ENCODE measurements at places on chromosomes 16 and 17.

DNA sequence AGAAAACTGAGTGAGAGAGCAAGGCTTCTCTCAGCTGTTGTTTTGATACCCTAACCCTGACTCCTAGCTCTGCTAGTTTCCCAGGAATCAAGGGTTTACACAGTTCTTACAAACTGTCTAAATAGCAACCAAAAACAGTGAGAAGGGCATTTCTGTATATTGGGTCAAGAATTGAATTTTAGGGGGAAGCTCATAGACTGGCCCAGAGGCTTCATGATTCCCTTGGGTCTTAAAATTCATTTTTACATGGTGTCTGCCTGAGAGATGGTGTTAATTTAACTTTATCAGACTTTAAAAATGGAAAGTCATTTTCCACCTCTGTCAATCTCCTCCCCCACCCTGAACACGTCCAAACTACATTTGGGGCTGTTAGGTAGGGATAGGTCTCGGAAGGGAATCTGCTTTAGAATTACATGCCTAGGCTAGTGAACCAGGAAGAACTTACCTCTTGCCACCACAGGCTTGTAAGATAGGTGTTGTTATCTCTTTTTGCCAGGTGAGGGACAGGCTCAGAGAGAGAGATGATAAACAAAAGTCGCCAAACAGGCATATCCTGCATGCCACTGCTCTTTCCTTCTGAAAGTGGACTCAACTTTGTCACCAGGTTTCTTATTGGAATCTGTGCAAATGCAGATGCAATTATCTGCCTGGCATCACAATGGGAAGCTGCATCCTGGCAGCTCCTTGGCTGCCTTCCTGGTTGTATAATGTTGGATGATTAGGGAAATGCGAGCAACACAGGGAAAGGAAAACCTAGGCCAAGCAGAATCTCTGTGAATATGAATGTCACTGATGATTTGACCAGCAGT, 3.1 kb downstream of the PHAF1 start:
- DNase-seq, result no peak

DNA sequence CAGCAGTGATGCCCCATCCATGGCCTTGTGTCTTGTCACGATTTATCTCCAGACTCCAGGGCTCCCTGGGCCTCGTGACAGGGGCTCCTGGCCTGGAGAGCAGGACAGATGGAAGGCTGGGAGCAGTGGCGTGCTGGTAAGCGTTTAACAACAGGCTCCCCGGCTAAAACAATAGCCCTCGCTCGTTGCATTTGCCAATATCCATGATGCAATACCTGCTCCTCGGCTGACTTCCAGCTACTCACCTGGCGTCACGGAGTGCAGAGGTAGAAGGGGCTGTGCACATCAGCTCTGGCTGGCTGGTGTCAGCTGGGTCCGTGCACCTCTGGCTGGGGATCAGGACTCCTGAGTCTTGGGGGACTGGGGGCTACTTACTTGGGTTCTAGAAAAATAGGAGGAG, 1.5 kb upstream of the BICDL2 start:
- no peak for DNase-seq

GRCh38 chr17:60049936-60050335, 28.8 kb downstream of the HEATR6 start:
- no peak for DNase-seq

DNA sequence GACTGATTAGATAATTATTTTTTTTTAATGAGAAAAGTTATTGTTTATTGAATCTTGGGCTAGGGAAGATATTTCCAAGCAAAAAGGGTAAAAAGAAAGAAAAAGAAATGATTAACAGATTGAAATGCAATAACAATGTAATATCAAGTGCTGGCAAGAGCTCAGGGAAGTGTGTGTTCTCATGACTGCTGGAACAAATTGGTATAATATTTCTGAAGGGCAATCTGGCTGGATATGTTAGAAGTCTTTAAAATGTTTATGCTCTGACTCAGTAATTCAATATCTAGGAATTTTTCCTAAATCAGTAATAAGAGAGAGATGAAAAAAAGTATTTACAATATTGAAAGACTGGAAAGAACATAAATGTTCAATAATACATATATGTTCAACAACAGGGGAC, 7.6 kb upstream of the ZNF624 start:
- no peak for DNase-seq

DNA sequence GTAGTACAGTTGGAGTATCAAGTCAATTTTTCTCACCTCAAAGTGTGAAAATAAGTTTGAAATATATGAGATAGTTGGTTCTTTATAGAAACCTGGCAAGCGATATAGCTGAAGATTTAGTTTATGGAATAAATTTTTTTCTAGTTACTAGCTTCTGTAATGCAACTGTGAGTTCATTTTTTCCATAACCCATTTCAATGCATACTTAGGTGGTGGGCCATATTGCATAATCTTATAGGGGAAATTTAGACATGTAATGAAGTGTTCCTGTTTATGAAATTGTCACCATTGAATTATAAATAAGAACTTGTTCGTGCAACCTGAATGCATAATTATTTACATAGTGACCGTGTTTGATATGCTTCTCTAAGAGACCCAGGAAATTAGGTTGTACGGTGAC, 9.0 kb downstream of the MOSMO start:
- no peak for DNase-seq

DNA sequence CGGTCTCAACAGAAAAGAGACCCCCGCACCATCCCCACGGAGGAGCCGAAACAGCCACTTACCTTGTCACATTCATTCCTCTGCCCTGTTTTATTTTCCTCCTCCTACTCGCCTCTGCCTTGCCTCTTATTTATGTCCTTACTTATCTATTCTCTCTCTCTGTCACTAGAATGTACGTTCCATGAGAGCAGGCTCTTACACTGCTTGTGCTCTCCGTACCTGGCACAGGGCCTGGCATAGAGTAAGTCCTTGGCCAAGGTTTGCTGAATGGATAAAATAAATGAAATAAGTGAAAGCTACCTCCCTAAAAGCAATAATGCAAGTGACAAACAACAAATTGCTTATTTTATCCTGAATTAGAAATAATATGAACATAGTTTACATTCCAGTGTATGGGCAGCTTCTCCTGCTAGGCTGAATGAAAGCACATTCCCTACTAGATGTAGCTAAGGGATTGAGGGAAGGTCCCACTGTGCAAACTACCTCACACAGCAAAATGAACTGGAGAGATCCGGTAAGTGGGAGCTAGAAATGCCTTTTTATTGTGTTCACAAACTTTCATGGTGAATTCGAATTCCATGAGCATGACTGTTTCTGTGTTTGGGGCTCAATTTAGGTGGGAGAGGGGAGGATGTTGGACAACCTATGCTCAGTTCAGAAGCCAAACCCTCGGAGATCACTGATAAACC, 173.1 kb downstream of the PARN start:
- no peak for DNase-seq
